ENCODE measurements at places on chromosomes 5 and 9.

DNA sequence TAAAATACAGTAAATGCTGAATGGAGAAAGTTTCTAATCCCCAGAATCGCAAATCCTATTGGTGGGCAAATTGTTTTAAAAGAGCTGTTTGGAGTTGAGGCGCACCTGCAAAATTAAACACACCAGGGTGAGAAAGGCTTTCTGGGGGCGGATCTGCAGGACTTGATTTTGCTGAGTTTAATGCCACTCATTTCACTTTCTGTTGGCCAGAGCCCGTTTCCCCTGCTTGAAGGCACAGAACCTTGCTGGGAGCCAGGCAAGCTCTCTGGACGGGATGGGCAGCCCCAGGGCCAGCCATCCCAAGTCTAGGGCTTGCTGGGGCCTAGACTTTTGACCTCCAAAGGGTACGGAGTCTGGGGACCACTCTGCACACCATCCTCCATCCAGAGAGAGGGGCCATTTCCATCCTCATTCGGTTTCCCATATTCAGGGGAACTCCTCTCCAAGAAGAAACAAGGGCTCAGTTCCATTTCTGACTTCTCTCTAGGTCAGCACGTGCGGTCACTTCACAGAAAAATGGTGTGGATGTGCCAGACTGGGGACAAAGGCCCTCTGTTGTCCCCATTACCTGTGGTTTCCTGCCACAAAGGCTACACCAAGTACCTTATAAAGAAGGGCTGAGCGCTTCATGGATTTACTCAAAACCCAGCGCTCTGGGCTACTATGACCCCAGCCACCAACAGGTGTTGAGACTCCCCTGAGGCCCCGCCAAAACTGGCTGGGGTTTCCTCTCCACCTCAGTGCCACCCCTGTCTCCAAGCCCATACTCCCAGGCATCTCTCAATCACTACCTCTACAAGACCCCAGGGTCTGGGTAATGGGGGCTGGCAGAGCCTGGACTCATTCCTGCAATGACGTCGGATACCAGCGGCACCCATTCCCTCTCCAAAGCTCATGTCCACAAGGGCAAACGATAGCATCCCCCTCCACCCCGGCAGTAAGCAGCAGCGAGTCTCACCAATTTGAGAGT is 170.0 kb downstream of the AUH start:
- DNase-seq, result no peak

DNA sequence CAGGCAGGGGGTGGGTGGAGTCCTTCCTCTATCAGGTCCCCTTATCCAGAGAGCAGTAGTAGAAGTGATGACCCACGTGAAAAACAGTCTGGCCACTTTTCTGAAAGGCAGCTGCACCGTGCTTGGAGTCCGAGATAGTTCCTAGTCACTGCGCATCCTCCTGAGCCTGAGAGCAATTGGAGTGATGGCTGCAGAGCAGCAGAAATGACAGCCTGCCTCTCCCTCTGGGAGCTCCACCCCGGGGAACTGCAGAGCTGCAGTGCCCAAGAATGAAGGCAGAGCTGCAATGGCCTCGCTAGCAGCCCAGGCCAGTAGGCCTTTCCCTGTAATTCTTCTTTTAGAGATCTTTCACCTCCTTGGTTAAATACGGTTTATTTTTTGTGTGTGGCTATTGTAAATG is 82.6 kb downstream of the CETN3 start:
- no peak for DNase-seq

GRCh38 chr5:175133185-175133584 is 310.8 kb downstream of the DRD1 start:
- DNase-seq, result no peak

DNA sequence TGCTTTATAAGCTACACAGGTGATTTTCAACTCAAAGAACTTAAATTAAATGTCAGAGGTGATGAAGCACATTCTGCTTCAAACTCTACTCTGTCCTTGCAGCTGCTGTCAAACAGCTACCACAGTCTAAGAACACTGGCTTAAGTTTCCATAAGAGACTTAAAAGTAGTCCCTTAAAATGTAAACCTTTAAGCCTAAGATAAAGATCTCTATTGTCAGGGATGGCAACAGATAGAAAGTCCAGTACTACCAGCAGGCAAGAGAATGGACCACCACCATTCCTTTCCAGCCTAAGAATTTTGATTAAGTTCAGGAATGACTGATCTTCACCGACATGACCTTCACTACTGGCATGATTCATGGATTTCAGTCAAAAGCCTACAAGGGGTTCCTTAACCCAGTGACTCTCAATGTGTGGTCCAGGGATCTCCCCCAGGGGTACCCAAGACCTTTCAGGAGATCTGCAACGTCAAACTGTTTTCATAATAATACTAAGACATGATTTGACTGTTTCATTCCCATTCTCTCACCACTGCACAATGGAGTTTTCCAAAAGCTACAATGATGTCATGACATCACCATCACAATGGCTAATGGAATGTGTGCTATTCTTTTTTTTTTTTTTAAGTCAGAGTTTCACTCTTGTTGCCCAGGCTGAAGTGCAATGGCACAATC is 41.1 kb upstream of the PLPP6 start:
- no peak for DNase-seq

DNA sequence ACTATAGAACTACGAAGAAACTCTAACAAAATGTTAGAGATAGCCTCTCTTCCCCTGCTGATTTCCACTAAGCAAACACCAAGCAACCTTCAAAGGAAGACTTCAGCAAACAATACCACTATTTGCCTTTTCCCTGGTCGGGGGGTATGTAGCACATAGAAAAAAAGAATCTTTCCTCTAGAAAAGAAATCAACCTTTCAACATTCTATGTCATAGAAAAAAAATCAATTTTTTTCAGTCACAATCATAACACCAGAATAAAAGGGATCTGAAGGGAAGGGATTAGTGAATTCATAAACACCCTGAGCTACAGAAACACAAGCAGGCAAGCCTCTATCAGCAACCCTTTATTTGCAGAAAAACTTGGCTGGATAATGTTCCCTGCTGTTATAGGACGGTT is 15.3 kb downstream of the ABCA1 start:
- no peak for DNase-seq

DNA sequence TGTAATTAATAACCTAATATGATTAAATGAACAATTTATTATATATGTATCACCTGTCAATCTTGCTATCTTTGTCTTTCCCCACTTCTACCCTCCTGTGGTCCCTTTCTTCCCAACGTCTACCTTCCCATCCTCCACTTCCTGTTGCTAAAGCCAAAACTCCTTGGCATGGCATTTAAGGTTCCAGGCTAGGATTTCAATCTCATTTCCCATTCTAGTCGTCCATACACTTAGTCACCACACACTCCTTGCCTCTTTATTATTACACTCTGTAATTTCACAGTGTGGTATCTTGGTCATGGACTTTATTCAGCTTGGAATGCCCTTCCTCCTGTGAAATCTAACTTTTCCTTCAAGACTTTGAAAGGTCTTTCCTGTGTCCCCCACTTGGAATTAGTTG is 115.3 kb downstream of the SEMA6A start:
- DNase-seq, result no peak

- no peak for DNase-seq
Observed at GRCh38 chr5:120539471-120539870, 75.4 kb downstream of the PRR16 start.
